Renal cortex interstitium (tissue), 15 donors: ENCODE measurements at places on chromosomes 11 and 22. TPM values are rescaled to one million over a fixed set of nuclear protein-coding genes. Genes with fewer than 3 reads are reported as not detected.

Gene ISX
- polyA plus RNA-seq, result 0.29 TPM

- DNase-seq, result no peak
Observed at GRCh38 chr11:59802639-59803176, 7.9 kb downstream of the MRPL16 start.

Gene SORL1
- 40.0 TPM for polyA plus RNA-seq

Gene CTSW
- polyA plus RNA-seq, result 1.3 TPM

GRCh38 chr11:105644839-105645573 lies 35.1 kb downstream of the GRIA4 start:
- DNase-seq, result no peak

DNA sequence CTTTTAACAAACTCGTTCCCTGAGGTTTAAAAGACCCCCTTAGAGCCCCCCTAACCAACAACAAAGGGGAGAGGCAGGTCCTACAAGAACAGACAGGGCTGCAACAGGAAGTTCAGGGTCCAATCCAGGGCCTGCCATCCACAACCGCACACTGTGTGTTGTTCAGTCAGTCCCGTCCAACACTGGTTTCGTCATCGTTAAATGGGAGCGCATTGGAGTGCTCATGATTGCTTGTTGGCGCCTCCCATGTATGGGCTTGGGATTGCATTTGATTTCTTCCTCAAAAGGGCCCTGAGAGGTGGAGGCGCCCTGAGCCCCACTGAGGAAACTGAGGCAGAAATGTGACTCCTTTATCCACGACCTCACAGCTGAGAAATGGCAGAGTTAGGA lies 174.1 kb downstream of the MN1 start:
- DNase-seq, result no peak

DNA sequence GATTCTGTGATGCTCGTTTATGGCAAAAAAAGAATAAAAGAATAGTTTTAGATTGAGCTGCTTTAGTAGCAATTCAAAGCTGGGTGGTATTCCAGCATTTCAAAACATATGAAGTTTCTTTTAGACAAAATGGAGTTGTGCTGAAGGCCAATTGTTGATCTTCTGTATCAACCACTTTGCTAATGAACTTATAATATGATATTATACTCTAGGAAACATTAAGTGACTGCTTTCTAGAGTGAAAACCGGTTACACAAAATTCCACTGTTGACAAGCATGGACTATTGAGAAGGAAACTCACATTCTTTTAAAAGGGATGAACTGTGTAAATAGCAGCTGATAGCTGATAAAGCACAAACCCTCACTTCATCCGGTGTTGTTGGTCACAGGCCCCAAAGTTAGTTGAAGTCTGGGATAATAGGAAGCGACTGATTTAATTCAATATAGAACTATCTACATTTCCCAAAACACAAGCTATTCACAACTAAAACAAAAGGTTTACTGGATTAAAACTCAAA lies 255.1 kb downstream of the CADM1 start:
- DNase-seq, result no peak

GRCh38 chr11:58719406-58720117 lies 12.2 kb downstream of the GLYAT start:
- DNase-seq, result no peak

Gene FGF4
- polyA plus RNA-seq, result 0.05 TPM

GRCh38 chr11:58647866-58648265 lies 25.4 kb downstream of the CNTF start:
- no peak for DNase-seq

DNA sequence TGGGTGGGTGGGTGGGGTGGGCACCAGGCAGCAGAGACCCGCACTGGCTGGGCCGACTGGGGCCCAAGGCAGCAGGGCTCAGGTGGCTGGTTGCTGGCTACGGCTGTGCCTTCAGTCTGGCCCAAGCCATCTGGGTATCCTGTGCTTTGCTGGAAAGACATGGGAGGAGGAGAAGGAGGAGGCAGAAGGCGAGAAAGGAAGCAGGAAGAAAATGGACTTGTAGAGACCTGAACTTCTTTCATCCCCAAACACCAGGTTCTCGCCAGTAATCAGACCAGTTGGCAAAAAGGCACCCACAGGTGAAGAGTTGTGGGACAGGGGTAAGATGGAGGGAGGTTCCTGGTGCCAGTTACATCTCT lies 78.8 kb downstream of the IGLL1 start:
- no peak for DNase-seq

Gene ST14
- 43.1 TPM for polyA plus RNA-seq

GRCh38 chr11:102783016-102783415 lies 2.6 kb upstream of the MMP10 start:
- DNase-seq, result no peak
